ENCODE measurements at places on chromosomes 5 and 9.

DNA sequence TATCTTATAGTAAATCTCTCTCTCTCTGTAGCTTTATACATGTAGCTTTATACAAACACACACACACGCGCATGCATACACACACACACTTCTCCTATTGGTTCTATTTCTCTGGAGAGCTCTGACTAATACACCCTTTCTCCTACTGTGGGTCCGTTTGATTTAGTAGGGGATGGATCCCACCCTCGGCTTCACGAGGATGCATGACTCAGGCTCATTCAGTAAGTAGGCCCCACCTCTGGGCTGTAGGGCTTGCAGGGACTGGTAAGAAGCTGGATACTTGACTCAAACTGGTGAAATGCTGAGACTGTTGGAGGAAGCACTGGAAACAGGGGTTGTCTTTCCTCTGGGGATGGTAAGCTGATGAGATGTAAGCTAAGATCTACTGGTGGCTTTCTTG is 98.7 kb downstream of the SLC24A2 start:
- DNase-seq = no peak

DNA sequence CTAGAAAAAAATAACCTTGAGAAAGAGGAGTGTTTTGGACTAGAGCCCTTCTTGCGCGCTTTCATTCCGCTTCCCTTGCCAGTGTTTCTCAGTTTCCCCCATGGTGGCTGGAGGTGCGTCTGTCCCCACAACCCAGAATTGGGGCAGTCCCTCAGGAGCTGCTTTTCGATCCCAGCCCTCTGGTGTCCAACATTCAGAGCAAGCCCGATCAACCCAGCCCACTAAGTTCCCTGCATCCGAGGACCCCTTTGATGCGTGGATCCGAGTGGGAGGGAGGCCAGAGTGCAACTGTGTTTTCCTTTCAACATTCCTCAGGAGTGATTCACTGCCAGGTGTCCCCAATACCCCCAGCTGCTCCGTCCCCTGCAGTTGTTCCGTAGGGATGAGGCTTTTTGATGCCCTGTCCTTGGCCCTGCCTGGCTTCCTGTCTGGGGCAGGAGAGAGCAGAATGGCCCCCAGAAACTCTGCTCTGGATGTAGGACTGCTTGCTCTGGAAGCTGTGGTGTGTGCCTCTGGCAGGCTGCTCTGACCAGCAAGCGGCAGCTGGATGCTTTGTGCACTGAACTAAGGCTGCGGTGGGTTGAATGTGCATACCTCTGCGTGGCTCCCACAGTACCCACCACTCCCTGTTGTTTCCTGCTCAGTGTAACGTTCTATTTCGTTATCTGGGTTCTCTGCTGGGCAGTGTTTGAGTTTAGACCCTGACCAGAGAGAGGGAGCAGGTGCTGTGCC is 117.5 kb downstream of the BOD1 start:
- no peak for DNase-seq

GRCh38 chr5:143052967-143053682 is 282.9 kb downstream of the ARHGAP26 start:
- no peak for DNase-seq

DNA sequence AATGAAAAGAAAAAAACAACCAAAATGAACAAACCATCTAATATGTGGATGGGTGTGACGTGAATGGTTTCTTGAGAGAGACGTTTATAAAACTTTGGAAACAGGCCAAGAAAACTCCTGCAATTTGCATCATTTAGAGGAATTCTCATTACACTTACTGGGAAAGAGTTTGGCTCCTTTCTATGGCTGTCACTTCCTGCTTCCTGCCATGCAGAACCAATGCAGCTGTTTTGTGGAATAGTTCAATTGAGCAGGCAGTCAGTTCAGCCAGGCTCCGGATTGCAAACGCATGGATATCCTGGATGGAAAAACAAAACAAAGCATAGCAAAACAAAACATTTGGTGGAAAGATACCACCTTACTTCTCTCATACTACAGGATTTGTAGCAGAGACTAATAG is 36.6 kb downstream of the FAM114A2 start:
- DNase-seq = no peak

- no peak for DNase-seq
Observed at GRCh38 chr5:142836048-142836447, 65.9 kb downstream of the ARHGAP26 start.

DNA sequence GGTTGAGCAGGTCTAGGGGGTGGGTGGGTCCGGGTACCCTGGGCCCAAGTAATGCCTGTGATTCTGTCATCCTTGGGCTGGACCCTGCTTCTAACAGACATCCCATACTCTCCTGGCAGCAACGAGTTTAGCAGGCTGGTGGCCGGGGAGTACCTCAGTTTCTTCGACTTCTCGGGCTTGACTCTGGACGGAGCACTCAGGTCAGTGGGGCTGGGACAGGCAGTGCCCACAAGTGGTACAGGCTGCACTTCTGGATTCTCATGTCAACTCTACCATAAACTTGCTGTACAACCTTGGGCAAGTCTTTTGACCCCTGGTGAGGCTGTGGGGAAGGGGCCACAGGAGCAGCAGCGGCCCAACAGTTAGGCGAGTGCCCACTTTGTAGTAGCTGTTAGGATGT is 21.8 kb downstream of the PSD2 start:
- DNase-seq = no peak

GRCh38 chr9:110427497-110428104 is 89.9 kb upstream of the TXNDC8 start:
- peak; percentile 3 for DNase-seq
